Endodermal cell (in vitro differentiated cells): ENCODE measurements at places on chromosomes 3 and 15.
A peak's percentile ranks its signal among the peaks of the same experiment; 100 is the strongest.

DNA sequence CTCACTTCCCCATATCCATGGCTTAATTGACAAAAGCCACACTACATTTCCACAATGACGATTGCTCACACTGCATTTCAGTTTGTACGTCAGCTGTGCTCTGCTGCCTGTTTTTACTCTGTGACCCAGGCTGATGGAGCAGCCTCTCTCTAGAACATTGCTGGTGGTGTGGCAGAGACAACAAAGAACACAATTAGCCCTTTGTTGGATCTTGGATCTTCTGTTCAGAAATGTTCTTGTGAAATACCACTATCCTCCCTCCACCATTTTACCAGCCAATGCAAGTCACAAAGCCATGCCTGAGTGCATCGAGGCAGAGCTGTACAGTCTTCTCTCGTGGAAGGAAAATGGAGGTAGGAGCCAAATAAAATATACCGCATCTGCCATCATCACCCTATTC is 56.9 kb upstream of the TBC1D5 start:
- DNase-seq = no peak

DNA sequence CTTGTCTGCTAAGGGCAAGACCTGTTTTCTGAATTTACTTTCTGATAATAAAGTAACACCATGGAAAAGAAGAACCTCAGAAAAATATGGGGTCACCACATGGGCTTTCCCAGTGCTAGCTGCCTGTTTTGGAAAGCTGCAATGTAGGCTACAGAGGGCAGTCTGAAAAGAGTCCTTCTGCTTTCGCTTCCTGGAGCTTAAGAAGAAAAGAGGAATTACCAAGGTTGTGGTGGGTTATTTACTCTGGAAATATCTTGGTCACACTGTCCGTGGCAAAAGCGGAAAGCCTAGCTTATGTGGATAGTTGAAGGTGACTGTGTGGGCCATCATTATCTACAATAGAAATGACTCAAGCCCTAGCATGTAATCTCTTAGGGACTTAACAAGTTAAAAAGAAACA is 31.7 kb upstream of the IP6K2 start:
- no peak for DNase-seq

GRCh38 chr3:102802819-102803420 is 368.1 kb downstream of the ZPLD1 start:
- no peak for DNase-seq

DNA sequence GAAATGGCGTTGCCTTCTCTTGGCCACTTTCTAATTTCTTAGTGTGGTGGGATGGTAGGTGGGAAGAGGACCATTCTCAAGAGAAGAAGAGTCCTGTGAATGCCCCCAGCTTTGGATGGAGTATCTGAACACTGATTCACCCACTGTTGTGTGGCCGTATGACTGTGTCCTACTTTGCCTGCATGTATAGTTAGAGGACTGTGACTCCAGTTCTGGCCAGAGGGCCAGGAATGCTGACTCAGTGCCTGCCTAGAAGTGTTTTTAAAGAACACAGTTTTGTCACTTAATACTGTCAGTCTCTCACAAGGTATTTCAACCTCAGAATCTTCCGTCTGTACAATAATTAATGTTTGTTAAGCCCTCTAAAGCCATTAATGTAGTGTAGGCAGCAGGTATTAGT is 2.1 kb downstream of the SEC61A1 start:
- DNase-seq = no peak

DNA sequence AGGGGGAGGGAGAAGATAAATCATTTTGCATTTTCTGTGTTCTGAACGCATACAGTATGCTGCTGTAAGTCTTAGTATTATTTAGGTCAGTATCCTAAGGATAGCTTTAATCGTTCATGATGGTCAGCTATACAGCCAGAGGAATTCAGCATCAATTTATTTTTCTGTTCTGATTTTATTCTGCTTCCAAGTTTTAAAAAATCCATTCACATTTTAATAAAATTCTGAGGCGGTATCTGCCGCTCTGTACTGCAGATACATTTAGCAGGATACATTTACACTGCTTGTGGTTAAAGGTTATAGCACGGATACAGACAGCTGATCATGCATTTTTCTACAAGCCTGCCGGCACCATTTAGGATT is 17.8 kb downstream of the ZBTB38 start:
- DNase-seq = no peak

- no peak for DNase-seq
Measured at GRCh38 chr15:62348118-62348517, 183.0 kb upstream of the C2CD4B start.

GRCh38 chr3:20350449-20350848 is 164.4 kb upstream of the SGO1 start:
- no peak for DNase-seq

DNA sequence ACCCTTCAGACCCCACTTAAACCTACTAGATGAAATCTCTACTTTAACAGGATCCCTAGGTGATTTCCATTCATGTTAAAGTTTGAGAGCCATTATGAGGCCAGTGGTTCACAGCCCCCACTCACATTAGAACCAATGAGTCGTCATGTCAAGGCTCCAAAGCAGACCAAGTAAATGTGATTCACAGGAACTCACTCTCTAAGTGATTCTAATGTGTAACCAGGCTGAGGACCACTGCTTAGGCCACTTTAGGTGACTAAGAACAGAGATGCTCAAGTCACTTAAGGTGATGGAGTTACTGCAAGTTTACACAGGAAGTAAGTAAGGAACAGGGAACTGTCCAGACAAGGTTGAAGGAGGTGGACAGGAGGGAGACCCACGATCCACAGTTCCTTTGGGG is 7.7 kb downstream of the GALNT15 start:
- no peak for DNase-seq

- no peak for DNase-seq
Measured at GRCh38 chr3:39937315-39937714, 127.9 kb downstream of the MYRIP start.

DNA sequence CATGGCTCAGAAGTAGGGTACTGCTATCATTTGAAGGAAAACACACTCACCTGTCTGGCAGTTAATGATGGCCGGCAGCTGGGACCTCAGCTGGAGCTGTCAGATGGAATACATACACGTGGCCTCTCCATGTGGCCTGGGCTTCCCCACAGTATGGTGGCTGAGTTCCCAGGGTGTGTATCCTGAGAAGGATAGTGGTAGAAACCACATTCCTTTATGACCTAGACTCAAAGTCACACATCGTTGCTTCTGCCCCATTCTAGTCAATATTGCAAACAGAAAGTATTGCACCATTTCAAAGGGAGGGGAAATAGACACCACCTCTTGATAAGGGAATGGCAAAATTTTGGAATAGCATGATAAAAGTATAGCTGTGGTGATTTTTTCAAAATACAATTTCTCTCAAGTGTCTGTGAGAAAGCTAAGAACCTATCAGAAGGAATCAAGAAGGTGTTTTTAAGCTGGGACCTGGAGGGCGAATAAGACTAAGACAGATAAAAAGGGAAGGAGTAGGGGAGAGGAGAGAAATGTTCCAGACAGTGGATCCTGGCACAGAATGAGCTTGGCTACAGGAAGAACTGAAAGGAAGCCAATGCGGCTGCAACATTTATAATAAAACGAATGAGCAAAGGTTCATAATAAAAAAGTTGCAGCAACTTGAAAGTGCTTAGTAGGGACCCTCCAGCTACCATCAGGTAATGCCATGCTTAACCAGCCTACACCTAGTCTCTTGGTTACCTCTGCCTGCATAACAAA is 40.1 kb upstream of the GALNT15 start:
- no peak for DNase-seq

- DNase-seq = no peak
Measured at GRCh38 chr3:37052860-37053259, 59.5 kb downstream of the MLH1 start.

DNA sequence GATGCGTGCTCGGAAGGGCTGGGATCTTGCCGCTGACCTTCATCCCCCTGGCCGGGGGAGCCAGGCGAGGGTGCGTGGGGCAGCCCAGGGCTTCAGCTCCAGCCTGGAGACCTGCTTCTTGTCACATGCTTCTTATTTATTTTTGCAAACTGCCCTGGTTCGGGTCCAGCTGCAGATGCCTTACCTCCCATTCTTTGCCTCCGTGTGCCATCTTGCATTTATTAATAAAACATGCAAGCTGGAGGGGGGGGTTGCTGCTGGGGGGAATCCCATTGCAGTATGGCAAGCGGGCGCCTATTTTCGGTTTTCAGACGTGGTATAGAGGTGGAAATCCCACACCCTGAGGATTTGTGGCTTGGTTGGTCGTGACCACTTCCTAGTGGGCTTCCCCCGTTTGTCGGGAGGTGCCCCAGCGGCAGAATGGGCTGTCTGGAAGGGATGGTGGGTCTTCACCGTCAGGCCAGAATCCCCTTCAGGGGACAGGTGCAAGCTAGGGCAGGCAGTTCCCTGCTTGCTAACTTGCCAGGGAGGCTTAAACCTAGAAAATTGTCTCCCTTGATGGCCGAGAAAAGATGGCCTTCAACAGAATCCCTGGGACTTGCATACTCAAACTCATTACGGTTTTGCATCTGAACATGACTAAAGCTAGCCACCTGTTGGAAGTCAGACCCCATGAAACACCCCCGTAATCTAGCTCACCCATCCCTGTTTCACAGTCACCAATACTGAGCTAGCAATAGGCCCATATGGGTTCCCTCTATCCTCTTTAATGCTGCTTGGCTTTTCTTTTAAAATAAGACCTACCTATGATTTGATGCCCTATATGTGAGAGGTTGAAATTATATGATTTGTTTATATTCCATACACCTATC is 569 bp downstream of the TMEM266 start:
- no peak for DNase-seq

DNA sequence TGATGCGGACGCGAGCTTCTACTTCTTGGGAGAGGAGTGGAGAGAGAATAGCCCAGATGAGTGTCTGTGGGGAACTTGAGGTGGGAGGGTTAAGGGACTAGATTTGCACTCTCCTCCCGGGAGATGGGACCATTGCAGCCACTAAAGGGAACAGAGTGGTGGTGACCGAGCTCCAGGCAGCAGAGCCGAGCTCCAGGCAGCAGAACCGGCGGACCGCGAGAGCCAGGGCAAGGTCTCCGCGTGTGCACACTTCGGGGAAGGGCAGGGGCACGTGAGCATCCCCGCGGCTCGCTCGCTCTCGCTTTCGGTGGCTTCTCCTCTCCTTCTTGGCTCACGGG is 1.1 kb downstream of the IGDCC3 start:
- no peak for DNase-seq

GRCh38 chr3:177281292-177282118 is 84.2 kb upstream of the TBL1XR1 start:
- DNase-seq = peak; percentile 59

GRCh38 chr3:38538773-38539353 is 42.7 kb downstream of the EXOG start:
- no peak for DNase-seq

GRCh38 chr3:119219069-119219468 is 21.6 kb downstream of the B4GALT4 start:
- no peak for DNase-seq

- no peak for DNase-seq
Measured at GRCh38 chr3:197224034-197224444, 74.4 kb downstream of the DLG1 start.
